ENCODE measurements at places on chromosomes 3 and 15.

GRCh38 chr3:192855434-192855833 lies 62.2 kb downstream of the MB21D2 start:
- DNase-seq = no peak

GRCh38 chr3:120410116-120410515 lies 40.7 kb downstream of the FSTL1 start:
- DNase-seq = no peak

DNA sequence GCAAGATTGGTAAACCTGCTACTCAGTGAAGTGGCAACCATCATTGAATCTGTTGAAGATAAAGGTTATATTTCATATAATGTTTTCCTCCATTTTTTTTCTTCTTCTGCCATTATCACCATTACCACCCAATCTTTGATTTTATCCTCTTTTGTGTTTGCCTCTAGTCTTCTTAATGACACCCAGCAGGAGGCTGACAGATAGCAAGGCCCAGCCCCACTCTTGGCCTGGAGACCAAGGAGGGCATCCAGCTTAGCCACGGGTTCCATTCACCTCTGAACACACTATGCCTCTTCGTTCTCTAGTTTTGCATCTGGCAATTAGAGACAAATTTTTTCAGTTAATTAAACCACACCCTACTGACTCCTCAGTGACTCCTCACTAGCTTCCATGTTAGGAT lies 129.7 kb downstream of the TPRG1 start:
- no peak for DNase-seq

GRCh38 chr15:89130201-89130600 lies 41.9 kb downstream of the ABHD2 start:
- no peak for DNase-seq

DNA sequence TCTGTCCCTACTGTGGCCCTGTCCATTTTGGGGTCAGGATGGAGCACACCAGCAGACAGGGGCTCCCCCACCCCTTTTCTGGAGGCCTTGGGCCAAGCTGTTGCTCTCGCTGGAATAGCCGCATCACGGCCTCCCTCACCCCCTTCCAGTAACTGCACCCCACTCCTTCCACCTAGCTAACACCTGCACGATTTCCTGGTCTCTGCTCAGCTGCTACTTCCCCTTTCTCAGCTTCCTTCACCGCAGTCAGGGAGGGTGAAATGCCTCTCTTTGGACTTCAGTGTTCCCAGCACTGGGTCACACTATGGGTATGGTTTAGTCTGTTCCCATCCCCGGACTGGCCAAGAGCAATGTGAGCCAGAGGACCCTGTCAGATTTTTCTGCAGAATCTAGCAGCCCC lies 400.2 kb downstream of the MCTP2 start:
- DNase-seq = no peak
